NCI-H2171 (cell line): ENCODE measurements at places on chromosomes 2 and 18.

- DNase-seq: no peak
These were observed 42.9 kb downstream of the TMEFF2 start for GRCh38 chr2:192151853-192152252.

DNA sequence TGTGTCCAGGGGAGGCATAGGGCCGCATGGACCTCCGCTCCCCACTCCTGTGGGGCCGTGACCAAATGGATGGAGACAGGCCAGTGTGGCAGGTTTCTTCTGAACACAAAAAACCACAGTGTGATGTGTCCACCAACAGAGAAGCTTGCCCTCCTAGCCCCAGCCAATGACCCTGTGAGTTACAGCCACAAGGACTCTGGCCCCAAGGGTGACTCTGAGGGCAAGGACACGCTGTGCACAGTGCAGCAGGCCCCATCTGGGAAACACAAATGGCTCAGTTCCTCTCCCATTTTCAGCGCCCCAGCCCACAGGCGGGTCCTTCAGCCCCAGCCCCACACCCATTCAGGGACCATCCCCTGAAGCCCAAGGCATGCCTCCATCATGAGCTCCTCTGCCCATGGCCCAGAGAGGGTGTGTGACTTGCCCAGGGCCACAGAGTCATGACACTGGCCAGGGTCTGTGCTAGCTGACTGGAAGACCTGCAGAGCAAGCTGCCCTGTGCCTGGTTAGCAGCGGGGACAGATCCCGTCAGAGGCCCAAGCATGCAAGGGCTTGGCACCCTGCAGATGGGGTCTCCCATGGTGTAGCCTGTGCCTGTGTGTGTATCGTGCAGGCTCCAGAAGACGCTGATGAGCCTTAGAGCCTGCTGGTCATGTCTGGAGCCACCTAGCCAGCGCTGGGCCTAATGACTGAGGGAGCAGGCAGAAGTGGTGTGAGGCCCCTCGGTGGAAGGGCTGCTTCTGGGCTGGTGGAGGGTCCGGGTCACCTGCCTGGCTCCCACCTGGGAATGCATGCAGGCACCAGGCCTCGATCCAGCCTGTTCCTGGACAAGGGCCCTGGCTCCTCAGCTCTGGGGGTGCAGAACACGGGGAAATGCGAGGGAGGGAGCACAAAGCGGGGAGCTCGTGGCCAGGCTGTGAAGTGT lies 47.7 kb downstream of the HS6ST1 start:
- DNase-seq: no peak

- DNase-seq: no peak
These were observed 237.4 kb upstream of the REV1 start for GRCh38 chr2:99727199-99727598.

DNA sequence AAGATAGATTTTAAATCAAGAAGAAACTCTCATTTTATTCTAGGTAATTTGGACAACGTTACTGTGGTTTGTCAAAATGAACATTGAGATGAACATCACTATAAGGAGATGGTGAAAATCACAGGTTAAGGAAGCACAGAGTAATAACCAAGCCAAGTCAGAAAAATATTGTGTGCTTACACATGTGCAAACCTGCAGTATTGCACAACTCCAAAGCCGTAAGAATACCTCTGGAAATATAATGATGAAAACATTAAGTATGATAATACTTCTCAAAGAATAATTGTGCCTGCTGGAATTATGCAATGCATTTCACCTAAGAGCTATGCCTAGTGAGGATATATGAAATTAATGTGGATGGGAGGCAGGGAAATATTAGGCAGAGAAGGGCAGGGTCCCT lies 21.1 kb upstream of the GALNT5 start:
- DNase-seq: no peak

DNA sequence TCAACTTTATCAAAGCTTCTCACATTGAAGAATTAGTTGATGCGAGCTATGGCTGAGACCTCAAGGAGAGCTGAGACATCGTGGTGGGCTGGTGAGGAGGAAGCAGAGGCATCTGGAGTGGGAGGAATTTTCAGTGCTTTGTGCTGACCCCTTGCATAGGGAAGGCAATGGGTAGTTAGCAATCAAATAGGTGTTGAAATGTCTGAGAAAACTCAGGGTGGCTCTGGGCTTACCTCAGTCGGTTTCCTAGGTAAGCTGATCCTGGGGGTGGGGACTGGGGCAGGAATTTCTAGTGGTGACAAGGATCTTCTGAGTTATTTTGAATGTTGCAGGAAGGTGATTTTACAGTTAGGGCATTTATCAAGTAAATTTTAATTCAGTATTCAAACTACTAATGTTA lies 20.7 kb upstream of the DPP10 start:
- no peak for DNase-seq

DNA sequence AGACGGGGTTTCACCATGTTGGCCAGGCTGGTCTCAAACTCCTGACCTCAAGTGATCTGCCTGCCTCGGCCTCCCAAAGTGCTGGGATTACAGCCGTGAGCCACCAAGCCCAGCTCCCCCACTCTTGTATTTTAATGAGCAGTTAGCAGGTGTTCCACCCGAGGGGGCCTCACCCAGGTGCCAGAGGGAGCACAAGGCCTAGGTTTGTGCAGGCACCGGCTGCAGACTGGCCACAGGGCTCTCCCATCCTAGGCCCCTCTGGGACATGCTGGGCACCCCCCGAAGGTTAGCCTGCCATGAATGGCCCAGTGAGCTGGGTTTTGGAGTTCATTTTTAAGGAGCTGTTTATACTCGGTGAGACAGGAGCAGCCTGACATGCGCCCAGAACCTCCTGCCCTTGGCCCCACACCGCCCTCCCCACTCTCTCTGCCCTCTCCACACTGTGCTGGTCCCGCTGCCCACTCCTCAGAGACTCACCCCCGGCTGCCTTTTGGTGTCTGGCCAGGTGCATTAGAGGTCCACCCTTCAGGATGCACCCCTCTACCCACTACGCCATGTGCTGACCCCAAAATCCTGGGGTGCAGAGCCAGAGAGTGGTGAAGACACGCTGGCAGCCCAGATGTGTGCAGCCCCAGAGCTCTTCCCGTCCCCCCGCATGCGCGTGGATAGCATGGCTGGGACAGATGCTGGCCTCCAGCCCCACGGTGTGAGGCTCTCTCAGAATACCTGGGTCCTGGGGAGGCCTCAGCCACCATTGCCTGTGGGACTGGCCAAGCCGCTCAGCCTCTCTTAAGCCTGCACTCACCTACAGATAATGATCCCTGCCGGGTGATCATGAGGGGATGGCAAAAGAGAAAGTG lies 11.2 kb upstream of the KLF11 start:
- DNase-seq: no peak

DNA sequence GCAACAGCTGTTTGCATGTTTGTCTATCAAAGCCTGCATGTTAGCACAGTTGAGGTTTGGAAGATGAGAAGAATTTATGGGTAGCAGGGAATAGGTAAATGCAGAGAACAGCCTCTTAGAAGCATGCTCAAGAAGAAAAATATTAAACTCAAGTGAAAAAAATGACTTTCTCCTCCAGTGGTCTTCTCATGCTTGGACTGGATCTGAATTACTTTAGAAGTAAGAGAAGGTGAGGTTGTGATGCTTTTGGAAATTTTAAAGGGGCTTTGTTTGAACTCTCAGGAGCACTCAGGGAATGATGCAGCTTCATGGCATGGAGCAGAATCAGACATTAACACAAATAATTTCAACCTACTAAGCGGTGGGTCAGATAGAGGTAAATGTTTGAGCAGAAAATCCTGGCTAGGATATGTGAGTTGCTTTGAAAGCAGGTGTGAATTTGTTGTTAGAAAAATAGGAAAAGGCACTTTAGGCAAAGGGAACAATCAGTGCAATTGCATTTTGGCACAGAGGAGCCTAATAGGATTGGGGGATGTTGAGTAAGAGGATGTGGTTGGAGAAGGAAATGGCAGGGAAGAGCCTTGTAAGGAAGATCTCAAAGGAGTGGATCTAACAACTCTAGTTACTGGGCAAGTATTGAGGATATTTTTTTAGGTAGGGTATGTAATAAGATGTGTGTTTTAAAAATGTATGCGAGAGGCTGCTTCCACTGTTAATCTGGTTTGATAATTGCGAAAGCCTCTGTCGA lies 76.3 kb downstream of the DDX1 start:
- DNase-seq: no peak

GRCh38 chr2:60440079-60440766 lies 113.2 kb downstream of the BCL11A start:
- DNase-seq: no peak

DNA sequence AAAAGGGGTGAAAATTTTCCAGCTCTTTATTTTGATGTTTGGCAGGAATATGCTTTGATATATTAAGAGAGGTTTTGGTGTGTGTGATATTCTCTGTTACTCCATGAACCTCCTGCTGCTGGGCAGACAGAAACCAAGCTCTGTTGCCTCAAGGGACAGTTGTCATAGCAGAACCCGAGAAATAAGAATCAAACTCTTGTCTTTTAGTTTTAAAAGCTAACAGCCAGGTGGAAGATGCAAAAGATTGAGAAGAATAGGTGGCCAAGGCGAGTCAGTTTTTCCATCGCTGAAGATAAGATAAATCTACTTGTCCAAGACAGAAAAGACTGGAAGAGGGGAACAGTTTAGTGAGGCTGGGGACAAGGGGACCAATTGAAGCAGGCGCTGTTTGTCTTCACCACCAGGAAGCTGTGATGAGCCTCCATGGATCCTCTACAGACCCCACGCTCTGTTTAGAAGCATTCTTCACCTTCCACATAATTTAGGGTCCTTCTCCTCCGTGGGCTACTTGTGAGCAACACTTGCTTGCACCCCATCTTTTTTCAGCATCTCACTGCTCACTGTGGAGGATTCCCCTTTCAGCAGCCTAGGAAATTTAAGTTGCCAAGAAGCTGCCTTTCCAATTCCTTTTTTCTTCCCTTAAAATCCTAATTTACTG lies 23.9 kb downstream of the PMAIP1 start:
- no peak for DNase-seq

- no peak for DNase-seq
These were observed 82.8 kb upstream of the PIK3C3 start for GRCh38 chr18:41872206-41872605.

- no peak for DNase-seq
These were observed 901.7 kb upstream of the LRRTM1 start for GRCh38 chr2:81206216-81206615.

- no peak for DNase-seq
These were observed 127.9 kb upstream of the ACVR2A start for GRCh38 chr2:147716906-147717305.

- no peak for DNase-seq
These were observed 78.8 kb downstream of the SMC6 start for GRCh38 chr2:17674817-17675216.

DNA sequence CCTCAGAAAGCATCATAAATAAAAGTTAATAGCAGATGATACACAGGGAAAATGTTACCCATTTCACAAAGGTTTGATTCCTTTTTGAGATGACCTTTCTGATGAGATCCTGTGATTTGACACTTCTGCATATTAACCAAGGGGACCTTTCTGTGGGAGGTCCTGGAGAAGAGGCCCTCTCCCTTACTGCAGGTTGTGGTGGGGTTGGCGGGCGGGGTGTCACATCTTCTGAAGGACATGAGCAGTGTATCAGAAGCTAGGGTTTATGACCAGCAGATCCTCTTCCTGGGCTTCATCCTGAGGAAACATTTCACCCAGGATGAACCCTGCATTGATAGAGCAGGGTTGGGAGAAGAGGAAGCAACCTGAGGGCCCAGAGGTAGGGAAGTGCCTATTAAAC lies 37.2 kb upstream of the SCLY start:
- no peak for DNase-seq

DNA sequence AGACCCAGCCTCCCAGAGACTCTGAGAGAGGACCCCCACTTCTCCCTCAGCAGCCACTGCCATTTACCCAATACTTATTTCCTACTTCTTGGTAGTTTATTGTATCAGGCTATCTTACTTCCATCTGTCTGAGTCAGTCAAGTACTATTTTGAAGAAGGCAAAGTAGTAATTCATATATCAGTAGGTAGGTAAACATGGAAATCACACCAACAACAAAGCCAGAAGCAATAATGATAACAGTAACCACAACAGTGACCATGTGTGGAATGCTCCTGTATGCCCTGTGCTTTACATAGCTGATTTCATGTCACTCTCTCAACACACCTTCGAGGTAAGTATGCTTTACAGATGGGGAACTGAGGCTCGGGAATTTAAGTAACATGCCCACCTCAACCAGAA lies 173.0 kb downstream of the BCL11A start:
- no peak for DNase-seq

GRCh38 chr2:60882971-60883753 lies 1.8 kb downstream of the REL start:
- no peak for DNase-seq

GRCh38 chr2:28640908-28641300 lies 110.7 kb upstream of the PPP1CB start:
- DNase-seq: no peak

DNA sequence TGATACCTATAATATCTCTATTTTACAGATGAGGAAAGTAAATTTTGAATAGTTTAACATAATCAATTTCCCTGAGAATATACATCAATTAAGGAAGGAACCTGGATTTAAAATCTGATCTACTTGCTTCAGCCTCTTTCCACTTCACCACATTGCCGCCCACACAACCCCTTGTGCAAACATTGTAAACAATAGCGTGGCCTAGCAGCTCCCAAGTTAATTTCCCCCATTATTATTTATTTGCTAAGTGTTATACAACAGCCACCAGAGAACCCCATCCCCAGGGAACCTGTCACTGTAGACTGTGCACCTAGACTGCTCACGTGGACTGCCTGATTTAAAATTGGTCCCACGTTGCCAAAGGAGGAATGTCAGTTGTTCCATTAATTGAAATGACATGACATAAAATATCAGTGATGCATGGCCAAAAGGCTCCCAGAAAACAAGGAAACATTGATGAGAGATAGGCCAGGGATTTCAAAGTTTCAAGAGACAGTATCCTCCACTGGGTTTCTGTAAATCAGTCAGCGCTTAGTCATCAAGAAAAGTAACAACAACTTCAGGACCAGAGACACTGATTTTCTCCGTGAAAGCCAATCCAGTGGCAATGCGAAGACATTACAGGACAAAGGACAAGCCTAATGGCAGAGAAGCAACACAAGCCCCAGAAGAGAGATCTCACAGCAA lies 41.3 kb downstream of the SCG2 start:
- no peak for DNase-seq

GRCh38 chr2:32715391-32715841 lies 87.6 kb downstream of the TTC27 start:
- DNase-seq: no peak

DNA sequence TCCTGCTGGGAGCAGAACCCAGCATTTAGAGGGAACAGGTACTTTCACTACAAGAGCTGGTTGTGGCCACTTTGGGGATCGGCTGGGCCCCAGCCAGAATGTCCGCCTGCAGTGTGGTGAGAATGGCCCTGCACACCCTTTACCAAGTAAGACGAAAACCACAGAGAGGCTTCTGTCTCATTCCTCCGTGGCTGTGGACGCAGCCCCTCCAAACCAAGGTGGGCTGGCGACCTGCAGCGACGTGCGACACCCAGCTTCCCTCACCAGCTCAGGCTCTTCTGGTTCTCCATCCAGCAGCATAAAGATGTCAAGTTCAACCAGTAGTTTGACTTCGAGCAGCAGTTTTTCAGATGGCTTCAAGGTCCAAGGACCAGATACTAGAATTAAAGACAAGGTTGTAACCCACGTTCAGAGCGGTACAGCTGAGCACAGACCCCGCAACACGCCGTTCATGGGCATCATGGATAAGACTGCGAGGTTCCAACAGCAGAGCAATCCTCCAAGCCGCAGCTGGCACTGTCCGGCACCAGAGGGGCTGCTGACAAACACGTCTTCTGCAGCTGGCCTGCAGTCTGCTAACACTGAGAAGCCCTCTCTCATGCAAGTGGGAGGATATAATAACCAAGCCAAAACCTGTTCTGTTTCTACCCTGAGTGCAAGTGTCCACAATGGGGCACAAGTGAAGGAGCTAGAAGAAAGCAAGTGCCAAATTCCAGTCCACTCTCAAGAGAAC lies 56.2 kb downstream of the WDSUB1 start:
- no peak for DNase-seq

GRCh38 chr2:72920318-72921087 lies 3.2 kb downstream of the EMX1 start:
- no peak for DNase-seq
